ENCODE measurements at places on chromosomes 2 and 18. TPM values are rescaled to one million over a fixed set of nuclear protein-coding genes. Genes with fewer than 3 reads are reported as not detected.

Gene POMC
- total RNA-seq, result 0.66 TPM

Gene ZNF513
- total RNA-seq, result 7.7 TPM

Gene ABCB11
- total RNA-seq, result not detected

Gene C1QL2
- not detected for total RNA-seq

Gene GAREM1
- total RNA-seq, result 1.5 TPM

Gene LAMA1
- 24.9 TPM for total RNA-seq

Gene GNLY
- not detected for total RNA-seq

Gene RTN4
- total RNA-seq, result 560 TPM

Gene LOXHD1
- not detected for total RNA-seq

Gene CDK15
- total RNA-seq, result 1.3 TPM

Gene SPDYA
- 0.77 TPM for total RNA-seq

Gene DYSF
- total RNA-seq, result not detected

Gene KCNK3
- total RNA-seq, result 0.26 TPM

Gene NDUFS1
- 81.2 TPM for total RNA-seq

Gene DQX1
- total RNA-seq, result not detected

Gene SLC14A1
- total RNA-seq, result 31.0 TPM

Gene NFE2L2
- 97.1 TPM for total RNA-seq

Gene TEKT4
- not detected for total RNA-seq

Gene CXCR1
- total RNA-seq, result not detected

Gene CTIF
- total RNA-seq, result 28.1 TPM

Gene EFEMP1
- 615 TPM for total RNA-seq

Gene GALNT5
- total RNA-seq, result 32.4 TPM

Gene LANCL1
- total RNA-seq, result 56.1 TPM

Gene ALK
- total RNA-seq, result under 0.01 TPM

Gene CCDC141
- 0.17 TPM for total RNA-seq

Gene GPR155
- 6.4 TPM for total RNA-seq

Gene LYG2
- total RNA-seq, result not detected

Gene EMILIN2
- 18.0 TPM for total RNA-seq

Gene IL36B
- not detected for total RNA-seq

Gene LYPD6B
- total RNA-seq, result not detected

Gene TMEM17
- 1.3 TPM for total RNA-seq

Gene CCDC85A
- total RNA-seq, result not detected

Gene SNTG2
- total RNA-seq, result not detected
